ENCODE measurements at places on chromosomes 13 and 19.

DNA sequence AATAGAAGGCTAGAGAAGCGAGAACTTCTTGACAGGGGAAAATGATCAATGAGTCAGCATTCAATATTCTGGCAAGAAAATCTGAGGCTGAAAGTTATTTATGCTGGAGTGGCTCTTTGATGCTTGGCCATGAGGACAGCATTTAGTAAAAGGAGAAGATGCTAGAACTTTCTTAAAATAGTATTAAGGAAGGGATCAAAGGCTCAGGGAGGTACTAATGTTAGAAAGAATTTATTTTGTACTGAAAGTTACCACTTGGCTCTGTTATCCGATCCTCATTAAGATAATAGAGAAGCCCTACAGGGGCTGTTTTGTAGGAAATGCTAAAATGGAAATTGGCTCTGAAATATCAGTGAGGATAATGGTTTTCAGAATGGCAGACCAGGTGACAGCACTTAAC is 1774.6 kb upstream of the PCDH20 start:
- no peak for DNase-seq

- DNase-seq: no peak
These were observed 387.2 kb downstream of the GPC5 start for GRCh38 chr13:91785431-91786119.

GRCh38 chr13:36870050-36870692 is 49.9 kb downstream of the SMAD9 start:
- no peak for DNase-seq

GRCh38 chr13:41563341-41563983 is 106.1 kb downstream of the RGCC start:
- DNase-seq: no peak

GRCh38 chr19:7461841-7462629 is 26.8 kb downstream of the PEX11G start:
- no peak for DNase-seq

GRCh38 chr19:30310602-30311263 is 61.5 kb upstream of the ZNF536 start:
- no peak for DNase-seq

- DNase-seq: no peak
These were observed 110.8 kb downstream of the TEX29 start for GRCh38 chr13:111431206-111431605.

All from activated T-cell treated with anti-CD3 and anti-CD28 coated beads, Interleukin-2, amount 50 U/mL, for 48 hours (primary cell).